ENCODE measurements at places on chromosomes 16 and 17.

DNA sequence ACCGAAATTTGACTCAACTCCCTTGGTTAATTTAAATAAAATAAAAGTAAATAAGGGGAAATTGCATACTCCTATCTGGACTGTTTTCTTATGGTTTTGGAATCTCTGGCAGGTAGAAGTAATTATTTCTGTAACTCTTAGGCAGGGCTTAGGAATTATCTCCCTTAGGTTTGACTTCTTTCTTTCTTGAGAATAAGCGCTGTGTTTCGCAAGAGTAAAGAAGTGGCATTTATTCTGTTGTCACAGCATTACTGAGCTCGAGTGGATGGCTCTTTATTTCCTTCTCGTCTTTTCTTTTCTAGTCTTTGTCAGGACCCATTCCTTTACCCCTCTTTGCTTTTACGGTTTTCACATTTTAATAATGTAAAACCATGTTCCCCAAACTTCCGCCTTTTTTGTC is 633.2 kb downstream of the WWOX start:
- no peak for DNase-seq

DNA sequence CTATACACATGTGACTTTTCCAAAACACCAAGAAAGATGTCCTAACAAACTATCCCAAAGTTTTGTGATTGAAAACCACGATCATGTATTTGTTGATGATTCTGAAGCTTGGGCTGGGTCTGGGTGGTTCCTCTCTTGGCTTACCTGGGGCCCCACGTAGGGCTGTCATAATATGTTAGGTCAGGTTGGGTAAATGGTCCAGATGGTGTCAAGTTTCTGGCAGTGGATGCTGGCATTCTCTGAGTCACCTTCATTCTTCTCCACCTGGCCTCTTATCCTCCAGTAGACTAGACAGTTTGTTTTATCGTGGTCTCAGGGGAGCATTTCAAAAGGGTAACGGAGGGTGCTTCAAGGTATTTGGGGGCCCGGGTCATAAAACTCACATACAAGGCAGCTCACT is 39.4 kb downstream of the SYCE1L start:
- no peak for DNase-seq

GRCh38 chr16:73025856-73026210 is 22.1 kb downstream of the ZFHX3 start:
- DNase-seq = no peak

GRCh38 chr17:5019475-5019956 is 15.7 kb downstream of the SLC52A1 start:
- no peak for DNase-seq

GRCh38 chr17:11495613-11496012 is 102.7 kb upstream of the DNAH9 start:
- no peak for DNase-seq

GRCh38 chr16:14003074-14003570 is 68.0 kb upstream of the MRTFB start:
- DNase-seq = peak; percentile 47

- no peak for DNase-seq
Observed at GRCh38 chr16:82044585-82044911, 9.5 kb downstream of the HSD17B2 start.

GRCh38 chr17:38403491-38403890 is 24.8 kb upstream of the ARHGAP23 start:
- DNase-seq = no peak

DNA sequence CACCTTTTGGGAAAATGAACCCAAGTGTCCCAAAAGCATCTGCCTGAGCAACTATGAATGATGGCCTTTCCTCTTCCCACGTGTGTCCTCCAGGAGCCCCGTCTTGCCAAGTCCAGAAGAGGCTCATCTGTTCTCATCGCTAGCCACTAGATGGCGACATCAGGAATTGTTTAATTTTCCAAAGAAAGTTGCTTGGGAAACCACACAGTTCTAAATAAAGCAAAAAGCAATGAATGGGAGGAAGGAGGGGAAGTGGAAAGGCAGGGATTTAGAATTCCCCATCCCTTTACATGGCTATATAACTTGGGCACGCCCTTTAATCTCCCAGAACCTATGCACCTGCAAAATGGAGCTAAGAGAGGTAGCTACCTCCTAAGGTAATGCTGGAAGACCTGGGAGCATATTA is 9.0 kb upstream of the CDH5 start:
- DNase-seq = peak; percentile 64

Measured in thyroid gland (tissue), 4 donors.